ENCODE measurements at places on chromosomes 1 and 21.

DNA sequence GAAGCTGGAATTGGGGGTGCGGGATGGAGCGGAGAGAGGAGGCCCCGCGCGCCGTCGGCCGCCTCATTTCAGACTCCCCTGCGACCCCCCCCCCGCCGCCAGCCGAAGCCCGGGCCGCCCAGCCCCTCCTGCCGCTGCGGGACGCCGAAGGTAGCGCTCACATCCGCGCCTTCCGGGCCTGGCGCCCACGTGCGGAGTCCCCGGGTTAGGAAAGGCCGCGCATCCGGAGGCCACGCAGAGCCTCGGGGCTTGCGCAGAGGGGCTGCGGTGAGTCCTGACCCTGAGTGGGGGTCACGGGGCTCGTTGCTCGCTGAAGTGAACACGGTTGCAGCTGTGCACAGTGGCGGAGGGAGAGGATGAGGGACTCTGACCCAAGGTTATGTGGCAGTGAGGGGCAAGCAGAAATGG lies 552 bp upstream of the ZNF496 start:
- peak; percentile 69 for ATAC-seq

- ATAC-seq, result peak; percentile 64
Observed at GRCh38 chr1:168466092-168466713, 77.6 kb downstream of the XCL2 start.

GRCh38 chr1:33351281-33351660 lies 30.4 kb upstream of the A3GALT2 start:
- ATAC-seq, result no peak

DNA sequence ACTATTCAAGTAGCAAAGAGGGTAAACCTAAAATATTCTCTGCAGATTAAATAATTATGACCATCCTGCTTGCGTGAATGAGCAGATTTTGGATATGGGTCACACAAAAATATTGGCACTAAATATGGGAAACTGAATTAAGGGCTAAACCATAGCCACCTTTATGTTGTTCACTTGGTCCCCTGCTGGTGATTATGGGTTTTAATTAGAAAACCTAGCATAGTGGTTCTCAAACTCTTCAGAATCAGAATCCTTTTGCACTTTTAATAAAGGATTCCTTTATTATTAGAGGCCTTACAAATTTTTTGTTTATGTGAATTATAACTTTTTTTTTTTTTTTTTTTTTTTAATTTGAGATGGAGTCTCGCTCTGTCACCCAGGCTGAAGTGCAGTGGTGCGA lies 38.5 kb upstream of the ZNHIT6 start:
- no peak for ATAC-seq

- ATAC-seq, result no peak
Observed at GRCh38 chr1:213333121-213333520, 282.1 kb downstream of the RPS6KC1 start.

- ATAC-seq, result no peak
Observed at GRCh38 chr1:235313262-235313661, 14.7 kb downstream of the ARID4B start.

DNA sequence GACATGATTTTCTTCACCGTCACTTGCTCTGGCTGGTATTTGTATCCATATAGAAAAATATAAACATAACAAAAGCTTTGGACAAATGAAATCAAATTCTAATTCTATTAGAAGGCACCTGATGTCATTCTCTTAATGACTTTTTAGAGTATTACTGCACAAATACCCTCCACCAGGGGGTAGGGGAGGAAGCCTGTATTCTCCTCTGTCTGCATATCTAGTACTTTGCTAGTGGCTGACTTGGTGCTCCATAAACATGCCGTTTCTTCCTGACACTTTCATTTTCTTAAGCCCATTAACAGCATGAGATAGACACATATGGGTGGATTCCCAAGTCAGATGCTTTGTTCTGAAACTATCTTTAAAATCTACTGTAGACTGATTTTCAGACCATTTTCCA lies 20.6 kb upstream of the KCNJ15 start:
- ATAC-seq, result no peak

DNA sequence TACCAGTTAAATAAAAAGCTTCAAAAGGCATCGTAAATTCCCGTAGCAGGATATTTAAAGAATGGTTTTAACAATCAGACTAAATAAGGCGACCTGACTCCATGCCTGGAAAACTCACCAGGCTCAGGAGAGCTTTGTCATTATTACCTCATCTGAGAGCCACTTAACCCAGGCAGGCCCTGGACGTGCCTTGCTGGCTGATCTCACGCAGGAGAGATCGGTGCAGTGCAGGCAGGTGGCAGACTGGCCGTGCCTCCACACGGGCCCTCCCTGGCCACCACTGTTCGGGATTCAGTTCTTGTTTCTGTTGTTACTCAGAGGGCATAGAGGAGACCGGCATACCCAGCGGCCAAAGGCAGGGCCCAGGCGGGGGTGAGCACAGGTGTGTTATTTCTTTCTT lies 6.4 kb downstream of the MT1HL1 start:
- ATAC-seq, result peak; percentile 39

DNA sequence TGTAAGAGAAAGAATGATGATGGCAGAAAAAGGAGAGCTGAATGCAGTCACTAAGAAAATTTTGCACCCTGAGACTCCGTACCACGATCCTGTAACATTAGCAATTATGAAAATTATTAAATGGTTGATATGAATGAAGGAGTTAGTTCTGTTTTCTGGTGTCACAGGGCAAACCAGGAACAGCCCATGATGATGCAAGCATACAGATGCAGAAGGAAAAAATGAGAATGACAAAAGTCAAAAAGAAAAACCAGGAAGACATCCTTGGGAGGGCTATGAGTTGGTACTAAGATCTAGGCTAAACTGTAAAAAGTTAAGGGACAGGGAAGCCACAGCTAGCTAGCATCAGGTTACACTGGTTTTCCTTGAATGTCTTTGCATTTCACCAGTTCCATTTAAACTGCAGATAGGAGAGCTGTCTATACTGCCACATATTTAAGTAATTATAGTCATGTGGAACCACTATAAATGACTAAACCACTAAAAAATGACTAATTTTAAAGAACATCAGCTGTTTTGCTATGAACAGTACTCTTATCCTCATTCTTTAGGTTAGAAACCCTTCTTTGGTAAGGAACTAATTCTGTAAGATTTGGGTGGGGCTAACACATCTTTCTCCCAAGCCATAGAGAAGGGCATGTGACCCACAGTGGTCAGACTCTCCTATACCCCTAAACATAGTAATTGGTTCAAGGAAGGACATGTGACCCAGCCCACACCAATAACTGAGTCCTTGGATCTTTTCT lies 11.4 kb downstream of the DOCK7 start:
- no peak for ATAC-seq

DNA sequence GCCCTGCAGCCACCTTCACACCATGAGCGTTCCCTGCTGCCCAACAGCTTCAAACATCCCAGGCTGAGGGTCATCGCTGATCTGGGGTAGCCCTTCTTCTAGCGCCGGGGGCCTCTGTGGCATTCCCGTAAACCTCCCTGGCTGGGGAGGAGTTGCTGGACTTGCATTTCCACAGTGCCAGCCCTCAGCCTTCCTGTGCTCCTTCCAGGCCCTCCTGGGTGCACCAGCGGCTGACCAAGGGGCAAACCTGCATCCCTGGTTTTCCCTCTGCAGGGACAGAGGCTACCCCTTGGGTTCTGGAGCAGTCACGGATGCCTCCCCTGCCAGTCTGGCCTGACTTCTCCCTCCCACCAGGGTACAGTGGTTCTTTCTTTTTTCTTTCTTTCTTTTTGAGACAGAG lies 218.7 kb upstream of the TMEM51 start:
- ATAC-seq, result no peak

DNA sequence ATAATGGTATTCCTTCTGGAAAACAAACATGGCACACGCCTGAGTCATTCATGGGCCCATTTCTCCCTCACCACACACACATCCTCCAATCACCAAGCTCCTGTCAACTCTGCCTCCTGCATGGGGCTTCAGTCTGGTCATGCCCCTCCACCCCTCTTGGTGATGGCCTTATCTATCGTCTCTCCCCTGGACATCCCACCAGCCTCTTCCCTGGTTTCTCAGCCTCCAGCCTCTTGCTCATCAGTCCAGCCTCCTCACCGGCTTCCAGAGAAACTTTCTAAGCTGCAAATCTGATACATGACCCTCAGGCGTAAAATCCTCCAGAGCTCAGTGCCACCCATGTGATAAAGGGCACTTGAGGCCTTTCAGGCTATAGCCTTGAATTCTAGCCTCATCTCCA lies 243.9 kb downstream of the FOXD2 start:
- no peak for ATAC-seq

DNA sequence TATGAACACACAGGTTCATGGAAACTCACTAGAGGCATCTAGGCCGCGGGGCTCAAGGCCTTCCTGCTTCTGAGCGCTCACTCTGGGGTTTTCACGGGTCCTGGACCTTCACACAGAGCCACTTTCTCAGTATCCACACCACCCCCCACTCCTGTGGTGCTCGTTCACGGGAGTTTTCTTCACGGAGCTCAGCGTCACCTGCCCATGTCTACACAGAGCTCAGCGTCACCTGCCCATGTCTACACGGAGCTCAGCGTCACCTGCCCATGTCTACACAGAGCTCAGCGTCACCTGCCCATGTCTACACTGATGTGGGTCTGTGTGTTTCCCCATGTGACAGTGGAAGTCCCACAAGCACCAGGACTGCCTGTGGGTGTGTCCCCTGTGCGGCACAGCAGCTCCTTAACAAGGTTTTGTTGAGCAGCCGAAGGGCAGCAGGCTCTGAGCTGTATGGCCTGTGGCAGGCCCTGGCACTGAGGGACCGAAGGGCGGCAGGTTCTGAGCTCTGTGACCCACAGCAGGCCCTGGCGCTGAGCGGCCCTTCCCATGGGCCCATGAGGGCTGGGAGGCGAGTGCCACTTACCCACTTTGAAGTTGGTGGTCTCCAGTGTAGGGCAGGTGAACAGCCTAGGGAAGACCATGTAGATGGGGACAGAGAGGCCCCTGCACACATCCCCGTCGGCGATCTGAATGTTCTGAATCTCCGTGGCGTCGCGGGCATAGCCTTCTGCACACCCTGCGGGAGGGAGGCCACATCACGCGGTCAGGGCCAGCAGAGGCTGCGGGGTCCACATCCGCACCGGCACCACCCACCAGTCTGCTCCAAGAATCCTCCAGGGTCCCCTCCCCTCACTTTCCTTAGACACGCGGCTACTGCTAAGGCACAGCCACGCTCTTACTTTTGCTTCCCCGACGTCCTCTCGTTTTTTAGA lies 39.8 kb downstream of the VPS26C start:
- ATAC-seq, result no peak
